T-helper 2 cell treated with Interferon-gamma antibody and Interleukin-4, amounts not matched to agents 100 ng/mL and 5 ng/mL, for 36 hours (primary cell): ENCODE measurements at places on chromosomes 5 and 9. TPM values are rescaled to one million over a fixed set of nuclear protein-coding genes. Genes with fewer than 3 reads are reported as not detected.

The DMXL1 gene
- 31.7 and 32.4 TPM in 2 replicates for total RNA-seq

The SCGB3A1 gene
- total RNA-seq: not detected in 2 replicates

The PLAC8L1 gene
- total RNA-seq: 1.1 TPM in 1 of 2 replicates, not detected in the other

The MYMK gene
- not detected in 2 replicates for total RNA-seq

The SPACA9 gene
- total RNA-seq: 0.66 and 1.3 TPM in 2 replicates

The FBP1 gene
- not detected in 2 replicates for total RNA-seq

The SLCO4C1 gene
- 1.8 and 2.0 TPM in 2 replicates for total RNA-seq

The DPYSL3 gene
- total RNA-seq: 0.07 and 0.09 TPM in 2 replicates

The SARDH gene
- 0.68 and 0.73 TPM in 2 replicates for total RNA-seq

The CHSY3 gene
- total RNA-seq: not detected in 2 replicates

The PCDHGC3 gene
- total RNA-seq: 0.07 and 0.18 TPM in 2 replicates

The CEL gene
- 2.5 TPM in 2 replicates for total RNA-seq

The PCDH1 gene
- total RNA-seq: not detected in 2 replicates

The FGD3 gene
- 106 and 109 TPM in 2 replicates for total RNA-seq

The STPG3 gene
- not detected in 2 replicates for total RNA-seq

The TSSK1B gene
- not detected in 2 replicates for total RNA-seq

The NTNG2 gene
- 4.5 and 5.2 TPM in 2 replicates for total RNA-seq

The CDC20B gene
- 0.14 and 0.32 TPM in 2 replicates for total RNA-seq

The GRM6 gene
- total RNA-seq: not detected in 2 replicates

The LHX6 gene
- total RNA-seq: not detected in 2 replicates

The CCNH gene
- 56.2 and 57.9 TPM in 2 replicates for total RNA-seq

The BARHL1 gene
- total RNA-seq: not detected in 2 replicates

The ZNF462 gene
- total RNA-seq: 0.05 and 0.18 TPM in 2 replicates

The CNTFR gene
- total RNA-seq: not detected in 2 replicates

The PAEP gene
- total RNA-seq: not detected in 2 replicates

The NKD2 gene
- 33.6 and 34.4 TPM in 2 replicates for total RNA-seq

The SEMA6A gene
- total RNA-seq: not detected in 2 replicates

The CXCL14 gene
- not detected in 2 replicates for total RNA-seq

The DMRT2 gene
- total RNA-seq: 0.52 and 0.61 TPM in 2 replicates

The ZDHHC11 gene
- total RNA-seq: 20.6 and 21.5 TPM in 2 replicates

The CYLC2 gene
- not detected in 2 replicates for total RNA-seq

The TGFBI gene
- 0.45 TPM in 1 of 2 replicates, not detected in the other for total RNA-seq

The CD274 gene
- total RNA-seq: 11.1 and 12.7 TPM in 2 replicates

The FOCAD gene
- 30.6 and 34.6 TPM in 2 replicates for total RNA-seq

The RNF183 gene
- total RNA-seq: 0.45 TPM in 1 of 2 replicates, not detected in the other

The PCDHB11 gene
- total RNA-seq: not detected in 2 replicates

The QRFP gene
- total RNA-seq: not detected in 2 replicates

The TLE1 gene
- total RNA-seq: 0.11 and 0.34 TPM in 2 replicates

The KLF9 gene
- 9.9 and 10.2 TPM in 2 replicates for total RNA-seq

The SOX30 gene
- total RNA-seq: 0.11 and 0.16 TPM in 2 replicates

The GFI1B gene
- total RNA-seq: not detected in 2 replicates

The OTP gene
- total RNA-seq: not detected in 2 replicates

The IFNA21 gene
- total RNA-seq: not detected in 2 replicates

The CMBL gene
- 0.84 and 0.98 TPM in 2 replicates for total RNA-seq
